Fibroblast of skin of back (primary cell): ENCODE measurements at places on chromosomes 2 and 18.

GRCh38 chr2:70943205-70943871 lies 7.6 kb downstream of the ATP6V1B1 start:
- no peak for DNase-seq

GRCh38 chr2:206939340-206939739 lies at the start of gene CPO:
Gene CPO (plus strand): TSS chr2:206939518. CDS start chr2:206939600, 82 bp downstream.
- DNase-seq, result no peak

DNA sequence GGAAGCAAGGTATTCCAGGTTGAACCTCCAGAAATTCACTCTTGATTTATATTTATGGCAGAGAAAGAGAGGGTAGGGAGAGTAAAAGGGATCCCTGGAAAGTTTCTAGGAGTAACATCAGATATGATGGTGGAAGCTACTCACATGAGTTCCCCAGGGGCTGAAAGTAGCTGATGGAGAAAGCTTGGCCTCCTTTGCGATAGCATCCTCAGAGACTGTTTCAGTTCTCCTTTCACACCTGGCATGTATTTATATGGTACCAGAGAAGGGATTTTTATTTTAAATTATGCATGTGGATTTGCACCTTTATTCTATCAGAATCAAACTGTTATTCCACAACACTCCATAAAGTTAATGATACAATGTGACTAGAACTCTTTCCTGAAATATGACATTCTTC lies 126.3 kb upstream of the OSR1 start:
- no peak for DNase-seq

- DNase-seq, result peak; percentile 19
These were observed 140.3 kb downstream of the CYRIA start for GRCh38 chr2:16525265-16525887.

DNA sequence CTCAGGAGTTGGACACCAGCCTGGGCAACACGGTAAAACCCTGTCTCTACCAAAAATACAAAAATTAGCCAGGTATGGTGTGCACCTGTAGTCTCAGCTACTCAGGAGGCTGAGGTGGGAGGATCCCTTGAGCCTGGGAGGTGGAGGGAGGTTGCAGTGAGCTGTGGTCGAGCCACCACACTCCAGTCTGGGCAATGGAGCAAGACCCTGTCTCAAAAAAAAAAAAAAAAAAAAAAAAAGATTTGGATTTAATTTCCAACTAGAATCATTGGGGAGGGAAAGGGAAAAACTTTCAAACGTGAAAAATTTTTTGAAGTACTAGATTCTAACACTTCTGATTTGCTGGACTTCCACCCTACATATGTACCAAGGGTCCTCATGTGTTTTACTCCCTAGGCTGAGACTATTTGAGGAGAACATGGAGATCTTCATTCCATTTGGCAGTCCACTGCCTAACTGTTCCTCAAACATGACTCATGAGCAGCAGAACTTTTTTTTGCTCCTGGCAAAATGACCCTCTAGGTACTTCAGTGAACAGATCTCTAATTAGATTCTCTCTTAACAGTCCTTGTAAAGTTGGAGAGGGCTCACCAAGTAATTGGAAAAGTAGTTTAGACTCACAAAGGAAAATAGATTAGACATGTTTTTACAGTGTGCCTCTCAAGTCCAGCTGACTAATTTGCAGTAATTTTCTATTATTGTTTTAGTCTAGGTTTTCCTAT lies 267.6 kb downstream of the METTL4 start:
- peak; percentile 41 for DNase-seq

GRCh38 chr2:236242057-236242495 lies 22.1 kb downstream of the ASB18 start:
- DNase-seq, result no peak

- DNase-seq, result no peak
These were observed 23.5 kb downstream of the MBP start for GRCh38 chr18:77108821-77109647.

- DNase-seq, result no peak
These were observed 443 bp downstream of the MC4R start for GRCh38 chr18:60372132-60372531.

GRCh38 chr18:2173486-2173885 lies 397.8 kb downstream of the METTL4 start:
- peak; percentile 68 for DNase-seq

DNA sequence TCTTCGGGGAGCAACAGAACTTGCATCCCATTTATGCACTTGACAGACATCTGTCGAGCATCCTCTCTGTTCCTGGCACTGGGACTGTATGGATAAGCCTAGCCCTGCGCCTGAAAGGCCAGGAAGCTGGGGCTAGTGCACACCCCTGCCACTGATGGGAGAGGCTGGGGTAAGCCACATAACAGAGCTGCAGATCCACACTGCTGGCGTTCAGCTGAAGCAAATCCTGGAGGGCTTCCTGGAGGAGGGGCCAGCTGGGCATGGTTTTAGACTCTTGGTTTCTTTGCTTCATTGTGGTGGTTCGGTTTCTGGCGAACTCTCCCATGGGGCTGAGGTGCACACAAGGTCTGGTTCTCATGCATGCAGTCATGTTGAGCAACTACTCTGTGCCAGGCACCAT lies 45.5 kb upstream of the FOSL2 start:
- no peak for DNase-seq

DNA sequence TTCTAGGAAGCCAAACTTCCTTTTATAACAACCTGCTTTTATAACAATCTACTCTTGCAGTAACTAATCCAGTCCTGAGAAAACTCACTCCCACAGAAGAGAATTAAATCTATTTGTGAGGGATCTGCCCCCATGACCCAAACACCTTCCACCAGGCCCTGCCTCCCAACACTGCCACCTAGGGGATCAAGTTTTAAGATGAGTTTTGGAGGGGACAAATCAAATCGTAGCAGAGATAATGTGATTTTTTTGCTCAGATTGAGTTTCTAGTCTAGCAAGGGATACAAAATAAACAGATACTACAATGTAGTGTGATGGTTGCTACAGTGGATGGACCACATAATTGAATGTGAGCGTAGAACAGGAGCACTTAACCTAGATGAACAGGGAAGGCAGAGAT lies 52.2 kb downstream of the NCOA1 start:
- no peak for DNase-seq
